Stimulated activated memory B cell treated with anti-CD40 and anti-IgM and Interleukin-4, amounts not matched to agents 10 μg/mL and 1 μg/mL and 100 μg/mL, for 72 hours (primary cell): ENCODE measurements at places on chromosomes 2 and 18.

DNA sequence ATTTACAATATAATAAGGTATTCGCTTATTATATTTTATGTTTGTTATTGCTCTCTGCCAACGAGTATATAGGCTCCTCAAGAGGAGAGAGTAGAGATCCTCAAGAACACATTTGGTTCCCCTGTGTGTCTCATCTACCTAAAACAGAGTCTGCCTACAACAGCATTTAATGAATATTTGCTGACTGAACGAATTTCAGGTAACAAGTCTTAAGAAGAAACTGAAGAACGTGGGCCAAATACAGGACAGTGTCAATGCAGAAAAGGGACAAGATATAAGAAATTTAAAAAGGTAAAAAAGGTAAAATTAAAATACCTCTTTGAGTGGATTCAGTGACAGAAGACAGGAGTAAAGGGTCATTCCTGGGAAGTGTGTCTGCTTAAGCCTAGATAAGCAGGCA is 129.2 kb downstream of the HNMT start:
- no peaks in the 10 kb centered on the region for H3K36me3 ChIP-seq
- ATAC-seq = no peak
- no peaks in the 10 kb centered on the region for H3K4me1 ChIP-seq
- H3K4me3 ChIP-seq = no peak overlapping the region
- H3K27me3 ChIP-seq = no peaks in the 10 kb centered on the region

DNA sequence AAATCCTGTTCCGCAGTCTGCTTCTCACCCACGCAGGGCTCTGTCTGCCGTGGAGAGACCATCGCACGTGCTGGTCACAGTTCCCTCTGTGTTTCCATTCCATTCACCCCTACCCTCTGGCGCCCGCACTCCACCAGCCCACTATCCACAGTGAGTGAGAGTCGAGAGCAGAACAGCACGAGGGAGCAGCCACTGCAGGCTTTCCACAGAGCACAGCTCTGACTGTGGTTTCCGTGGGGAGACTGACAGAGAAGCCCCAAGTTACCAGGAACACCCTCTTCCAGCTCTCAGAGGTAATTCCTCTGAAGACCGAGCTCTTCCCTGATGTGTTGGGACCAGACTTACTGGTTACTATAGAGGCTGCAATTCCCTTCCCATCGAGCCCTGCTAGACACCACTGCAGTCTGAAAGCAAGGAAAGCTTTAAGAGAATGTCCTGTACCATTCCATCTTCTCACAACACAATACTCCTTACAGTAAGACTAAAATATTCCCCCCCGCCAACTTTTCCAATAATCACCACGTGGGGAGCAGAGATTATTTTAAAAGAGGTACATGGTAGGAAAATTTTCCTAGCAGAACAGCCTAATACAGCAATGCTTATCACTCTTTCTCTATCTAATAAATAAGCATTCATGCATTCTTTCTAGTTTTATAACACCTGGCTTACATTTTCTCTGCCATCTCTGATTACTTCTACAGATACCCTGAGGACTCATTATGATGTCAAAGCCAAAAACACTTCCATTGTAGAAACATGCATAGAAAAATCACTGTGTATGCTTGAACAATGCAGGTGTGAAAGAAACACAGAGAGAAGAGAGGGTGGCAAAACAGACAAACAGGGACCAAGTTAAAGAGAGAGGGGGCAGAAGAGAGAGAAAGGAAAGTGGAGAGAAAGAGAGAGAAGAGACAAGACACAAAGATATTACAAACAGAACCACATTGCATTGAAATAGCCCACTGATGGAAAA is 4.7 kb downstream of the MYT1L start:
- H3K27ac ChIP-seq = no peak overlapping the region
- H3K4me1 ChIP-seq = no peaks in the 10 kb centered on the region
- H3K4me3 ChIP-seq = no peak overlapping the region
- no peaks in the 10 kb centered on the region for H3K27me3 ChIP-seq

GRCh38 chr2:9765611-9766531 is 77.4 kb upstream of the TAF1B start:
- H3K4me1 ChIP-seq = peaks cover 58% of the 10 kb centered on the region
- H3K27me3 ChIP-seq = peaks cover 35% of the 10 kb centered on the region
- ATAC-seq = no peak
- no peaks in the 10 kb centered on the region for H3K36me3 ChIP-seq
- H3K4me3 ChIP-seq = no peak overlapping the region

- no peak overlapping the region for H3K27ac ChIP-seq
- ATAC-seq = no peak
- no peaks in the 10 kb centered on the region for H3K36me3 ChIP-seq
- H3K4me3 ChIP-seq = no peak overlapping the region
Observed at GRCh38 chr2:137764646-137765045, 199.6 kb upstream of the HNMT start.

DNA sequence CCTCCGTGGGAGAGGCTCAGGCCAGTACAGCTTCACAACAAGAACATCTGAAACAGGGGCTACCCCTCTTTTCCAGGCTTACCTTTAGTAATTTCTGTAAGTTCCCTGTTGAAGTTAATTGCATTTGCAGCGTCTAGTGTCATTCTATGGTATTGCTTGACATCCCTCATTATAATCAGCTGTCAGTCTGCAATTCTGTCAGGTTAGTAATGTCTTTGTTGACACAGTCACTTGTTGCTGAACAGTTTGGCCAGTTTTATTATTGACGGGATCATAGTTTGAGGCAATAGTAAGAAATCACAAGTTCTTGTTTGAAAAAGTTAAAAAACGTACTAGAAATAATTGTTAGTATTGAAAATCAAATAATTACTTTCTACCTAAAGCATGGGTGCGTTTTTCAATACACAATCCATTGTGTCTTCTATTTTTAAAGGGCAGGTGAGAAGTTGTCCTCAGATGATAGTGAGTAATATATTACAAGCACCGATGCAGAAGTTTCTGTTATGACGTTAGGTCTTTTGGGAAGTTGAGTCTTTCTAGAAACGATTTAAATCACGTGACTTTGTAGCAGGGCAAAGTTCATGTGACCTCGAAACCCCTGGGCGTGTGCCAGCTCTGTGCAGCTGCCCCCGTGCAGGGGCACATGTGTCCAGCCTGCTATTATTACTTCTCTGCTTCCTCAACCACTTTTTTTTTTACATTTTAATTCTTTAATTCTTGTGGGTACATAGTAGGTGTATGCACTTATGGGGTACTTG is 49.5 kb upstream of the MBP start:
- no peaks in the 10 kb centered on the region for H3K36me3 ChIP-seq
- no peak overlapping the region for H3K27ac ChIP-seq
- no peak for ATAC-seq
- no peaks in the 10 kb centered on the region for H3K4me1 ChIP-seq
- no peaks in the 10 kb centered on the region for H3K27me3 ChIP-seq
- H3K4me3 ChIP-seq = no peak overlapping the region

DNA sequence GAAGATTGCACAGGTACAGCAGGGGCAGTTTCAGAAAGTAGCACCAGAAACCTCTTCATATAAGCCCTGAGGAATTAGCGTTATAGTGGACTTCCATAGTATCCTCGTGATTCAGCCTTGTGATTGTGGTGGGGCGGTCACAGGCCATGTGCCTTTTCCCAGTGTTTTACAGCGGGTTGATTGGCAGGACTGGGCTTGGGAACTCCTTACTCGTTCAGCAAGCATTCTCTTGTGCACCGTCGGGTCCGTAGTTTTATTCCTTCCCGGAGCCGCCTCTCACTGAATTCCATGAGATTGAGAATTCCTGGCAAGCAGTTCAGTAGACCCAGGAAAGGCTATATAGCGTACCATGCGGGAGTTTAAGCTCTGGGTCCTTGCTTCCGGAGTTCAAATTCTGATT is 5.2 kb downstream of the COPS8 start:
- H3K36me3 ChIP-seq = peaks cover 30% of the 10 kb centered on the region
- no peak for ATAC-seq
- peaks cover 13% of the 10 kb centered on the region for H3K4me1 ChIP-seq

DNA sequence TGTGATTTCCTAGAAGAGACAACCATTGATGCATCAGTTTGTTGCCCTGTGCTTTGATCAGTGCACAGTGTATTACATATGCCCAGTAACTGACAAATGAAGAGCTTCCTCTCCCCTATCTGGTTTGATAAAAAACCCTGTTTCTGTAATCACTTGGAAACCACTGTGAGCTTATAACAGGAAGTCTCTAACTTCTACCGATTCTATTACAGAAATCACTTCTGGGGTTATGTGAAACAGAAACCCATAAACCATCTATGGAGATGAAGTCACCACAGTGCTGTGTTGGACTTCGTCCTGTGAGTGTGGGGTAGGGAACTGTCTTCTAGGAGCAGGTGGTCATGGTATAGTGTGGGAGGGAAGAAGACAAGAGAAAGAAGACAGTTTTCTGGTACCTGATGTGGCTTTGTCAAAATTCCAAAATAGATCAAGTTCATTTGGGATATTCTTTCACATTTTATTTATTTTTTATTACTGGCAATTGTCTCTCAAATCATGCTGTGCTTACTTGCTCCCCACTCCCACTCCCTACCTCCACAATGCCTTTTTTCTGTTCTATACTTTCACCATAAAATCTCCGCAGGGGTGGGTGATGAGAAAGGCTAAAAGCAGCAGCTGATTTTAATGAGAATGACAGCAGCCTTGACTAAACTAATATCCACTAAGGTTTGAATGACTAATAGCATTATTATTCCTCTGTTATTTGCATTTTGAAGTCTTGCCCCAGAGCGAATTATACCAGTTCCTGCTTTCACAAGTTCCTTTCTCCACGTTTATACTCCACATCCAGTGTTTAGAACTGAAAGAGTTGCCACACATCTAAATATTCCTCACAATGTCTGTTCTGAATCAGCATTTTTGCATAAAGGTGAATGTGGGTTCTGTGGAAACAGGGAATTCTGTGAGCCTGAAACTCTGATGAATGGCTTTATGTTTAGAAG is 41.7 kb upstream of the RND3 start:
- no peak overlapping the region for H3K27ac ChIP-seq
- no peak for ATAC-seq
- H3K4me3 ChIP-seq = no peak overlapping the region
- no peaks in the 10 kb centered on the region for H3K27me3 ChIP-seq

- peaks cover 45% of the 10 kb centered on the region for H3K4me1 ChIP-seq
- no peaks in the 10 kb centered on the region for H3K27me3 ChIP-seq
- no peaks in the 10 kb centered on the region for H3K36me3 ChIP-seq
- peak overlapping the region; percentile 91 for H3K27ac ChIP-seq
- ATAC-seq = peak; percentile 80
Observed at GRCh38 chr2:30325600-30326328, 94.4 kb downstream of the LBH start.
